Fibroblast of mammary gland (primary cell): ENCODE measurements at places on chromosomes 2 and 18.

GRCh38 chr18:55110436-55110835, 151.2 kb upstream of the CCDC68 start:
- DNase-seq: no peak

- DNase-seq: no peak
Observed at GRCh38 chr2:176626796-176627195, 357.6 kb downstream of the MTX2 start.

DNA sequence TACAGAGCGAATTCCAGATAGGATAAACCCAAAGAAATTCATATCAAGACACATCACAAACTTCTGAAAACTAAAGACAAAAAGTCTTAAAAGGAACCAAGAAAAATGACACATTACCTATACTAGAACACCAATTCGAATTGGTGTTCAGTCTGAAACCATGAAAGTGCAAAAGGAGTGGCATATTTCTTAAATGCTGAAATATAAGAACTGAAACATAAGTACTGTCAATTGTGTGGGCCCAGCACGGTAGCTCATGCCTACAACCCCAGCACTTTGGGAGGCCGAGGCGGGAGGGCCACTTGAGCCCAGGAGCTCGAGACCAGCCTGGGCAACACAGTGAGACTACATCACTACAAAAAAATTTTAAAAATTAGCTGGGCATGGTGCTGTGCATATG, 43.4 kb downstream of the TMEM131 start:
- no peak for DNase-seq

DNA sequence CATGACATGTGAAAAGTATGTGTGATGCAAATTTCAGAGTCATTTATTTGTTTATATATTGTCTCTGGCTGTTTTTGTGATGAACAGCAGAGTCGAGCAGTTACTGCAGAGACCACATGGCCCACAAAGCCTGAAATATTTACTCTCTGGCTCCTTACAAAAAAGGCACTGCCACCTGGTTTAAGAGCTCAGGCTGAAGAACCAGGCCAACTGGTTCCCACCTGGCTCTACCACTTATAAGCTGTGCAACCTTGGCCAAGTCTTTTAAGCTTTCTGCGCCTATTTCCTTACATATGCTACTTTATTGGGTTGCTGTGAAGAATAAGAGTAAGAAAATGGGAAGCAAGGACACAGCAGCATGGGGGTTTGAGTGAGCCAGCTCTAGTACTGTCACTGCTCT, 207.6 kb downstream of the L3MBTL4 start:
- DNase-seq: no peak
